Activated CD4-positive, alpha-beta T cell treated with anti-CD3 and anti-CD28 coated beads for 36 hours (primary cell): ENCODE measurements at places on chromosomes 7 and 10. TPM values are rescaled to one million over a fixed set of nuclear protein-coding genes. Genes with fewer than 3 reads are reported as not detected.

The DNTT gene
- not detected for total RNA-seq

The FFAR4 gene
- total RNA-seq: not detected

The MALRD1 gene
- total RNA-seq: not detected

The AZGP1 gene
- total RNA-seq: not detected

The LRRD1 gene
- not detected for total RNA-seq

The SLC16A12 gene
- total RNA-seq: not detected

The ZNF138 gene
- 19.6 TPM for total RNA-seq
